ENCODE measurements at places on chromosomes 3 and 15.

DNA sequence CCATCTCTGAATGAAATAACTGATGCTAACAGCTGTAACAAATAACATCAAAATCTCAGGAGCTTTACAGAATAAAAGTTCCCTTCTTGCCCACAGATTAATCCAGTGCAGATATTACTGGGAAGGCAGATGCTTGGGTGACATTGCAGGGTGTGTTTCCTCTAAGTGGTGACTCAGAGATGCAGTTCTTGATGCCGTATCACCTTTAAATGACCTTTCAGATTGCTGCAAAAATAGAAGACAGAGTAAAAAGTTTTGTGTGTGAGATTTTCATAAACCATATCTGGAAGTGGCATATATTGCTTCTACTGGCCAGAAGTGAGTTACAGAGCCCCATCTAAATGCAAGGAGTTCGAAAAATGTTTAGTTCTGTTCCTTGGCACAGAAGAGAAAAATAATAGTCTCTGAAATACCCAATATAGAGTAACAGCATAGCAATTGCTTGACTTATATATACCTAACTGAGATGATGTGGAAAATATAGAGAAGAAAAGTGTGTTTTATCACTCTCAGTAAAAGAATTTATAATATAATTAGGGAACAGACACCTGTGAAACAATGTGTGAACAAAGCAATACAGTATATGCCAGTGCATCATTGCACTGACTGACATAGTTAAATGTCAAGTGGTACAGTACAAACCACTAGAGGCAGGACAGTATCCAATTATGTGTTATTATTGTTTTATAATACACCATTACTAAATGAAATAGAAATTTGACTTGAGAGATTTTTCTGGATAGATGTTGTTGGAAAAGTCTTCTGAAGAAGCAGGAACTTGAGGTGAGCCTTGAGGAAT lies 430.7 kb upstream of the CBLB start:
- DNase-seq: no peak

- no peak for DNase-seq
Observed at GRCh38 chr15:33515121-33515520, 204.4 kb downstream of the RYR3 start.

GRCh38 chr3:8739757-8740504 lies 6.3 kb downstream of the CAV3 start:
- DNase-seq: no peak

- no peak for DNase-seq
Observed at GRCh38 chr3:178097576-178097975, 438.7 kb upstream of the KCNMB2 start.

DNA sequence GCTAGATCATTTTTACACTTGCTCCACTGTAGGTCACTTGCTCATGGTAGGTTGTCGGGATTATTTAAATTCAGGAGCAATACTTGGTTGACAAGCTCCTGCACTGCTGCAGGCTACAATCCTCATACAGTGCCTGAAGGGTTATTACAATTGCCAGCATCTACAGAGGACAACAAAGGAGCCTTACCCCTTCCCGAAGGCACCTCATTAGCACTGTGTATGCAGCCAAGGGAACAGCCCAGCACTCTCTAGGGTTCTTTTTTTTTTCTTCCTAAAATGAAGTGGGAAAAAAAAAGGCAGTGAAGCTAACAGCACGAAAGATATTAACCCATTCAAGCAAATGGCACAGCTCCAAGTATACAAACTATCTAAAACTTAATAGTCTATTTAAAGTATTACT lies 142.7 kb downstream of the ULK4 start:
- no peak for DNase-seq

DNA sequence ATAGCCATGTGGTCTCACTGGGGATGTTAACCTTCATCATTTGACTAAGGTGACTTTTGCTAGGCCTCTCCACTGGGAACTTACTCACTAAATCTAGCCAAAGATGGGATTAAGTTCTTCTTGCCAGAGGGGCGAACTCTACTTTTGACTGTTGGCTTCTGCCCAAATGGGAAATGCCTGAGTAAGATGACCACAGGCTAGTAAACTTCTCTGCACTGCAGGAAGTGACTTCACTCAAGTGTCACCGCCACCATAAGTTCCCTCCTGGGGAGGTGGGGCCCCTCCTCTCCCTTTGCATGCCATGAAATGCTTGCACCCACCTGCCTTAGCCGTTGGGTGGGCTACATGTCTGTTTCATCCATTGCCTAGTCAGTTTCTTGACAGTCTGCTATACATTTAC lies 388.3 kb downstream of the FEZF2 start:
- DNase-seq: no peak

- no peak for DNase-seq
Observed at GRCh38 chr3:54146506-54147239, 24.3 kb downstream of the CACNA2D3 start.

- DNase-seq: peak; percentile 51
Observed at GRCh38 chr3:63351159-63352007, 73.3 kb downstream of the SYNPR start.

DNA sequence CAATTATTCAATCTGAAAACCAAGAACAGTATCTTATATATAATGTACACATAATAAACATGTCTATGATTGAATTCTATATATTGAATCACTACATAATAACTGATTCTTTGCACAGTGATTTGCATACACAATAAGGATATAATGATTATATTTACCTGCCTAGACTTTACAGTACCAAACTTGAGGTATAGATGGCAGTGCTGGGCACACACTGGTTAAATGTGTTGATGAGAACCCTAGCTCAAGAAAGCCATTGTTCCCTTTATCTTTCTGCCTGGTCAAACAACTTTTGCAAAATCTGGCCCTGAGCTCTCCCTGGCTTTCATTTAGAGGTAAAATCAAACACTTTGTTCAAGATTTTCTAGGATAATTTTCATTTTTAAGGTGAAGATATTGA lies 697.7 kb downstream of the TUSC7 start:
- no peak for DNase-seq

DNA sequence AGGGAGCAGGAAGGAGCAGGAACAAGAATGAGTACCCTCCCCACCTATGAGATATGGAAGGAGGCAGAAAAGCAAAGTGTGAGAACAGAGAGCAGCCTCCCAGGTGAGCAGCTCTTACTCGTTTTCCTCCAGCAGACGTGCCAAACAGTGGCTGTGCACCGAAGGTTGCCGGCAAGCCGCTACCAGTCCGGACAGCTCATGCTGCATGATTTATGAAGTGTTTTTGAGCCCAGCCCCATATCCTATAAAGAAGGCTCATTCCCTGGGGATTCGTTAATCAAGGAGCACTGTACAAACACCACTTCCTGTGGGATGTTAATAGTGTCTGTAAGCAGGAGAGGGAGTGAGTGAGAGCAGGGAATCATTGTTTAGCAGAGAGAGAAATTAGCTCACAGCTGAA lies 118.3 kb upstream of the FOXB1 start:
- DNase-seq: peak; percentile 33

GRCh38 chr3:125059488-125060245 lies 3.9 kb upstream of the HEG1 start:
- DNase-seq: no peak

DNA sequence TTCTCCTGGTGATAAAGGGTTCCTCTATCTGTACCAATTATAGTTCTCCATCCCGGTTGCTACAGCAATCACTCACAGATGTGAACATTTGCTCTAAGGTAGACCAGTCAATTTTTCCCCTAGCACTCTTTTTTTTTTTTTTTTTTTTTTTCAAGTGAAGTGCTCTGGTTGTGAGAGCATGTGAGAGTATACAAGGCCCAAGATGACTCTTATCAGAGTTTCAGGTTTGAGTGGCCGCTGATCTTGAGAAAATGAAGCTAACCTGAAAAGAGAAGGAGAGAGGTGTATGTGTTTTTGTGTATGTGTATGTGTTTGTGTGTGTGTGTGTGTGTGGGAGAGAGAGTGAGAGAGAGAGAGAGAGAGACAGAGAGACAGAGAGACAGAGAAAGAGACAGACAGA lies 44.4 kb upstream of the OTOL1 start:
- DNase-seq: no peak

- DNase-seq: peak; percentile 39
Observed at GRCh38 chr3:125437631-125438435, 62.7 kb upstream of the ZNF148 start.

- DNase-seq: no peak
Observed at GRCh38 chr3:33645060-33645647, 72.9 kb downstream of the CLASP2 start.

GRCh38 chr15:67117370-67117769 lies 52.0 kb downstream of the SMAD3 start:
- DNase-seq: no peak

DNA sequence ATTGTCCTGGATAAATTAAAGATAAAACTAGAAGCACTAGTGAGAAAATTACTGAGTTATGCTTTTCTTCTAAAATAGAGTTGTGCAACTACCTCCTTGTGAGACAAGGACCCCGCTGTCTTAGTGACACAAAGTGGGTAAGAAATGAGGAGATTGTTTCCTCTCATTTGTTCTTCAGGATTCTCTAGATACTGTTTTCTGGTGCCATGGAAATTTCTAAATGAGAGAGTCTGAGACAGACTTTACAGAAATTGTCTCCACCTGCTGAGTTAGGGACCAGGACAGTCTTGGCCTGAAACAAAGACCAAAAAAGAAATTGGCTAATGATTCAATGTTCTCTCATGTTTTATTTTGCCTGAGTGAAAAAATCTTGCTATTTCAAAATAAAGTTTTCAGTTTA lies 427.5 kb downstream of the TUSC7 start:
- no peak for DNase-seq

- no peak for DNase-seq
Observed at GRCh38 chr15:89768071-89768500, 8.0 kb upstream of the MESP2 start.

DNA sequence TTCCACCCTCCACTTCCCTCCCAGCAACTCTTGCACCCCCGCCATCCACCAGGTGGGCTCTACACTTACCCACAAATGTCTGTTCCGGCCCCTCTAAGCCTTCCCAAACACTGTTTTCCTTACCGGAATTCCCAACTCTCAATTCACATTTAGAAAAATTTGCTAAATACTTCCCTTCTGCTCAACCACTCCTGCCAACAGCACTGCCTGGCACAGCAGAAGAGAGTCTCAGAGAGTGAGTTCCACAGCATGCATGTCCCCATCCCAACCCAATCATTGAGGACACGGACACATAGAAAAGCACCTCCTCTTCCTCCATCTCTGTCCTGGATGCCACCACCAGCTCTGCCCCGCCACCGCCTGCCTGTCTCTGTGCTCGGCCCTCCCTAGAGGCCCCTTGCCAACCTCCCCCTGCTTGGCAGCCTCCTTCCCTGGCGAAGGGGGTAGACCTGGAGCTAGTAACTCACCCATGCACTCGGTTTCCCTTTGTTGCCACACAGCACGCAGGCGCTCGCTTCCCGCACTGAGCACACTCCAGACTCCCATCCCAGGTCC lies 66.2 kb upstream of the SLC6A1 start:
- no peak for DNase-seq

DNA sequence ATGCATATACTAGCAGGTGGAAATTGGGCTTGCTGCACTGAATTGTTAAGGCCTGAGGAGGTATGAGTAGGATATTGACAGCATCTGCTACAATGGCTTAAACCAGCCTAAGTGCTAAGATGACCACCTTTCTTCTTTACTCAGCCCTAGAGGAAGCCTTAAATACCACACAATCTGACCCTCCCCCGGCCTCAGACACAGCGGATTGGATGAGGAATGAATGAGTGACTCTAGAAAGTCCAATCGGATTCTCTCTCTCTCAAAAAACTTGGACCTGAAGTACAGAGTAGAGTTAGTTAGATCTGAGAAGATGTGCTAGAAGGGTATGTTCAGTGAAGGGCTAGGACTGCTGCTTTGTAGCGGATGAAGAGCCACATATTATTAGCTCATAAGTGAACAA lies 39.9 kb upstream of the C3orf49 start:
- DNase-seq: no peak

- DNase-seq: peak; percentile 74
Observed at GRCh38 chr15:80780416-80781221, 1.4 kb downstream of the CEMIP start.

GRCh38 chr3:161386991-161387770 lies 15.9 kb upstream of the SPTSSB start:
- no peak for DNase-seq

GRCh38 chr15:71410347-71410746 lies 295.1 kb downstream of the THSD4 start:
- no peak for DNase-seq

DNA sequence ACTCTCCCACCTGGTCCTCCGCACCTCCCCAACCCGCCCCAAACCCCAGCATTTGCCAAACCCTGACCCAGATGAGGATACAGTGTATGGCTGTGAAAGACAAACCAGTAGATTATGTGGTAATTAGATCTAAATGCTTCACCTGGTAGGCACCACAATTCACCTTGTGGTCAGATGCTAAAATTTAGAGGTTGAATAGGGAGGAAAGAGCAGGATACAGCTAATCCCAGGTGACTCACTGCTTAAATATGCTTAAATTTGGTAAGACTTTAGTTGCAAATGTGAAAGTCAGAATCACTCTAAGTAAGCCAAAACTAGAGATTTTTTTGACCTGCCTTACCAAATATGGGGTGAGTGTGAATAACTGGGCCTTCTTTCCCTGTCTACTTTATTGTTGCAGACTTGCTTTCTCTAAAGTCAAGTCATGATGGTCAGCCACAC lies 105.5 kb downstream of the MME start:
- DNase-seq: no peak

GRCh38 chr3:168881804-168882203 lies 781.7 kb downstream of the MECOM start:
- no peak for DNase-seq
